ENCODE measurements at places on chromosomes 6 and 20.
A peak's percentile ranks its signal among the peaks of the same experiment; 100 is the strongest.

- no peak for DNase-seq
Observed at GRCh38 chr20:59163631-59164530, at the start of gene ZNF831. Gene ZNF831 (plus strand): TSS chr20:59163821. CDS start chr20:59191020, 27,199 bp downstream.

DNA sequence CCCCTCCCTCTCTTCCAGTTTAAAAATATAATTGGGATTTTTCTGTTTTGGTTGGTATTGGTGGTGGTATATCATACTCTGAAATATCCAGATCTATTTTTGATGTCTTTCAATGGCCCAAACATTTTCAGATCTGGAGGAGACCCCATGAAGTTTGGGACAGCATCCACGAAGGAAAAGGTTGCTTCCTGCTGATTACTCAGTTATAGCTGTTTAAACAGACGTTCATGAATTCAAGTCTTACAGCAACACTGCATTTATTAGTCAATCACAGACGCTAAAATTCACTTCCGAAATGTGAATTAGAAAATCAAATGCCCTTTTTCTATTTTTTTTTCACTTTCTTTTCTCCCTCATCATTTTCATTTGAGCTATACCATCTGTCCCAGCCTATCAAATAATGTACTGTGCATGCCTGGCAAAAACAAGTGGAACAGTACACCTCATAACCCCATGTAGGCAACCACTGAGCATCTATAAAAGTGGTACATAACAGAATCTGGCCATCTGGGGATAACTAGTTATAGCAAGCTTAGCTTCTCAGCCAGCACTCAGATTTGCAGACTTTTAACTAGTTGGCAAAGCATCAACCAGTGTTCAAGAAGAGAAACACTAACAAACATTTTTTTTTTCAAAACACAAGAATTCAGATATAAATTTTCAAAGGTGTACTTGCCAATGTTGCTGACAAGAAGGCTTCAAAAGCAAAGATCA lies 124.5 kb downstream of the HIVEP2 start:
- no peak for DNase-seq

- DNase-seq: no peak
Observed at GRCh38 chr6:2035826-2036709, 209.3 kb downstream of the GMDS start.

DNA sequence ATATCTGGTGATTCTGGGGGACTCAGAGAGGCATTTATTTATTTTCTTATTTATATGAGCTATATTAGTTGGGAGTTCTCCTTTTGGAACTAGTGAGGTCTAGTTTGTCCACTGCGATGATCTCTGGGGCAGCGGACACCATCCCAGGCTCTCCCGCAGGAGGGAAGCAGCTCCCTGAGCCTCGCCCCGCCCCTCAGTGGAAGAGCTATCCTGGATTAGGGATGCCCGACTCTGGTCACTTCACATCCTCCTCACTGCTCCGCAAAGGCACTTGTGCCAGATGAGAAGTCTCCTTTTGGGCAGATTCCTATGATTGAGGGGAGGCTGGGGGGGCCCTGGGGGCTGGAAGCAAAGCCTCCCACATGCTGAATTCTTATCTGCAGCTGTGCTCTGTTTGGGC lies 3.6 kb upstream of the MAS1 start:
- DNase-seq: no peak

GRCh38 chr6:95856876-95857364 lies 158.9 kb upstream of the FUT9 start:
- no peak for DNase-seq

- no peak for DNase-seq
Observed at GRCh38 chr6:113009682-113010081, 662.6 kb downstream of the RFPL4B start.

GRCh38 chr20:62494537-62494936 lies 18.7 kb upstream of the GATA5 start:
- no peak for DNase-seq

GRCh38 chr6:33163540-33163939 lies 28.7 kb downstream of the COL11A2 start:
- DNase-seq: no peak

- no peak for DNase-seq
Observed at GRCh38 chr6:149319422-149319821, 1.9 kb downstream of the TAB2 start.

DNA sequence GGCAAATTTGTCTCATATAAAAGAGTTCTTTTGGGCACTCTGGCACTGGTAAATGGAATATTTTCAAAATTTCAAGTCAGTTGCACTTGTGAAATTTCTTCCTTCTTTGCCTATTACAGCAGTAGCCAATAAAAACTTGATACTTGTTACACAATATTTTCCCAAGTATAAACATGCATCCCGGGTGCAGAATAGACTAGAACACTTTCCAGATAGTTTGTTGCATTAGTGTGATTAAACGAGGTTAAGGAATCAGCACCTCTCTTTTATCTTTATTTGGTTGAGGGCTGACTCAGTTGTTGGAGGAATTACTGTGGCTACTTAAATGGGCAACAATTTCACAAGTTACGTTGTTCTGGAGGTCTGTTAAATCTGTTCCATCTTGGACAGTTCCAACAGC lies 467.5 kb downstream of the CDKAL1 start:
- no peak for DNase-seq

GRCh38 chr6:148599967-148600426 lies 146.8 kb upstream of the UST start:
- no peak for DNase-seq

DNA sequence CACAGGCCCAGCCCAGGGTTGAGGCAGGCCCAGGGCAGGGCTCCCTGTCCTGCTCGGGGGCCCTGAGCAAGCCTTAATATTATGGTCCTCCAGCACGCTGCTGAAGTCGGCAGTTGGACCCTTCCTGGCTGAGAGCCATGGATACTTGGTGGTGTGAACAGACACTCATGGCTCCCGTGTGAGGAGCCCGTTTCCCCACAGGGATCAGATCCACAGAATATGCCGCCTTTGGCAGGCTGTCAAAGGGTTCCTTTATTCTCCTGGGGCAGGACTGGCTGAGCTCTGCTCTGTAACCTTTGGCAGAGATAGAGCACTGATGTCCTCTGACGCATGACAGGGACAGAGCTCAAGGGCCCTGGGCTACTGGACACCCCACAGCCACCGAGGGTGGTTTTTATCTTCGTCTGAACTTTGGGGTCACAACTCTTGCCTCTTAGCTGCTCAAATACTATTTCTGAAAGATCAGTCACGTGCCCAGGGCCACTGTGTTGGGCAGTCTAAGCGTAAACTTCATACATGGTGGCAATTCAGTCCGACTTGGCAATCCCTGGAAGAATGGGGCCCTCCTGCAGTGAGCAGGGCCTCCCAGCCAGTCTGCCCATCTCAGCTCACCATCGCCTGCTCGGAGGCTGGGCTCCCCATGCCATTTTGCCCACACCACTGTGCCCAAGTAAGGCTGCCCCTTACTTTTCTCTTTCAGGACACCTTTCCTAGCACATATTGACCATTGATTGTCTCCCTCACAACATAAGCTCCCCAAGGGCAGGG lies 49.1 kb downstream of the TTI1 start:
- DNase-seq: no peak

DNA sequence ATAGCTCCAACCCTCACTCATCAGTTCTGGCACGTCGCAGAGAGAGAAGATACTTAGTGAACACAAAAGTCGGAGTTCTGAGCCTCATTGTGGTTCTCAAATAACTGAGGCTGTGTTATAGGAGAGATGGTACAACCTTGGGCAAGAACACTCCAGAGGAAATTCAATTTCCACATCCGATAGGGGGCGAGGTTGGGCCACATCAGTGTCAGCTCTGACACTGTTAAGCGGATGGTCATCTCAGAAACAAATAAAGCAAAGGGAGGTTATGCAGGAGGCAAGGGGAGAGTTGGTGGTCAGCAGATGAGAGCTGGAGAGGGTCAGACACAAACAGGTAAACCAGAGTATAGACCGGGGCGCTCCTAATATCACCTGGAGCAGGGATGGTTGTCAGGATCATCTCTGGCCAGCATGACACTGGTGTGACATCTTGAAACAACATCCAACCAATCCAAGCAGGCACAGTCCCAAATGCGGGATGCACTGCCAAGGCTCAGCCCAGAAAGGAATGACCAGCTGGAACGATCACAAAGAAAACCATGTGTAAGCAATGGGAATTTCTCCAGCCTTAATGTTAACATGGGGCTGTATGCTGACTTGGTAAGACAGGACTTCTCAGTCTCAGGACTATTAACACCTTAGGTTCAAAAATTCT lies 331.8 kb downstream of the HACE1 start:
- DNase-seq: no peak

DNA sequence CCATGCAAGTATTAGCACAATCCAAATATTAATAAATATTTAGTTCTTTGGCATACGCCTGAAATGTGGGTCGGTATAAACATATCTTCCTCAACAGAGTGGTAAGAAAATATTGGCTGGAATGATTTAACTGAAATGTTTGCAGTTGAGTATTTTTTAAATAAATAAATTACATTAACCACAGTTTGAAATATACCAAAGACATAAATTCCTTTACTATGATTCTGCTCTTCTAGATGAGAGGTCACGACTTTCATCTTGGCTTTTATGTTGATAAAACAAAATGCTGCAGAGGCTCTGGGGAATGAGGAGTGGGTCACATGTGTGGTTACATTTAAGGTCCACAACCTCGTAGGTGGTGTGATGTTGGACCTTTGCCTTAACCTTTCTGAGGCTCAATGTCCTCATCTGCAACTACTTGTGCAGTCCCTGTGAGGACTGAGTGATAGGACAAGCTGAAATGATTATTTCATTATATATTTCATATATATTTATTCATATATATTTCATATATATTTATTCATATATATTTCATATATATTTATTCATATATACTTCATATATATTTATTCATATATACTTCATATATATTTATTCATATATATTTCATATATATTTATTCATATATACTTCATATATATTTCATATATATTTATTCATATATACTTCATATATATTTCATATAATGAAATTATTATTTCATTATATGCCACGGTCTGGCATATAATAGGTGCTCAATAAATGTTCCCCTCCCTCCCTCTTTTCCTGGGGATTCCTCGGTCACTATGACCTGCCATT lies 107.4 kb downstream of the SAMD5 start:
- DNase-seq: no peak

DNA sequence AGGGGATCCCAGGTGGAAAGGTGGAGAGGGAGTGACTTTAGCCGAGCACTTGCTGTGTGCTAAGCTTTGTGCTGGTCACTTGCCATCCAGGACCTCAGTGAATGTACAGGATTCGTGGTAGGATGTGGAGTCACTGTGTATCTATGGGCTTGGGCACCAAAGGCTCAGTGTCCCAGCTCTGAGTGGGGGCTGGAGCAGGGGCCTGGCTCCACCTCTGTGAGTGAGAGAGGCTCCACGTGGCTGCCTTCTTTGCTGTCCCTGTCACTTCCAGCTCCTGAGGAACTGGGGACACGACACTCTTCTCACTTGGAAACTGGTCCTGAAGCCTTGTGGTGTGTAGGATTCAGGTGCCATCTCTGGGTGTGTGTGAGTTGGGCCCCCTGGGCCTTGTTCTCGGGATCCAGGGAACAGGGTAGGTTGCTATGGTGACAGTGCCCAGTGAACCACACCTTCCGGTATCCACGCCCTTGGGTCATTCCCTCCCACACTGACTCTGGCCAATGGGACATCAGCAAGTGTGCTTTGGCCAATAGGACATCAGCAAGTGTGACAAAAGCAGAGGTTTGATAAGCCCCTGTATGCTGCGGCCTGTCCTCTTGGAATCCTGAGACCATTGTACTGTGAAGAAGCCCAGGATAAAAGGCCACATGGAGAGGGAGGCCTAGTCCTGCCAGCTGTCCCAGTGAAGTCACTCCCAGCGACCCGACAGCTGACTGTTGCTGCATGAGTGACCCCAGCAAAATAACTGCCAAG lies 87.7 kb downstream of the CDH22 start:
- DNase-seq: no peak

GRCh38 chr6:55632953-55633352 lies 54.0 kb upstream of the HMGCLL1 start:
- no peak for DNase-seq

DNA sequence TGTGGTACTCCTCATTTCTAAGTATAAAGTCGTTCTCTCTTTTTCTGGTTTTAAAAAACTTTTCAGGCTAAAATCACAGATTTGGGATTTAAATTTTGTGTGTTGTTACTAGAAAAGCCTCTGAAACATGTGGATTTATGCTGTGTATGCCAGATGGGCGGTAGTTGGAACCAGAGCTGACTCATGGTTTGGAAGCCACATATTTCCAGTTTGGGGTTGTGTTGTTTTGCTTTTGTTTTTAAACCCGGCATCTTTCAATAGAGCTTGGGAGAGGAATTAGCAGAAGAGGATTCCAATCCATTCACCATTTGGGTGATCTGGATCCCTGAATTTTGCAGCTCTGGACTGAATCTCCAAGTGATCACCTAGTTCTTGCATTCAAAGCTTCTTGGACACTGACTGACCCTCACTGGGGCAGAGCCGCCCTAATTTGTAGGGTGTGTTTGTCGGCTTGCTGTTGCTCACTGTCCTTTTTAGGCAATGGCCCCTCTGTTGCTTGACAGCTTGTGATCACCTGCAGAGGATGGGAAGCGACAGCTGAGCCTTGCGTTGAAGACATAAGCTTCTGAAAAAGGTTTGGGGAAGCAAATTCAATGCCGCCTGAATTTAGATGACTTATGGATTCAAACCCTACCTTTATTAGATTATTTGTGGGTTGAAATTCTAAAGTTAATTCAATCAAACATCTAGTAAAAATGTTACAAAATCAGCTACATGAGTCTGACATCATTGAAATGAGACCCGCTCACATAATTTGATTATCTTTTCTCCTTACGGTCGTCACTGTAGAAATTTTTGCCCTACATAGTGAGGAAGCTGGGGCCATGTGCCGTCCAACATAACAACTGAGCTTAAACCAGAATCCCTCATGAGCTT lies 79.9 kb upstream of the CD83 start:
- DNase-seq: peak; percentile 15

- no peak for DNase-seq
Observed at GRCh38 chr6:64243618-64244017, 608.0 kb downstream of the PHF3 start.

DNA sequence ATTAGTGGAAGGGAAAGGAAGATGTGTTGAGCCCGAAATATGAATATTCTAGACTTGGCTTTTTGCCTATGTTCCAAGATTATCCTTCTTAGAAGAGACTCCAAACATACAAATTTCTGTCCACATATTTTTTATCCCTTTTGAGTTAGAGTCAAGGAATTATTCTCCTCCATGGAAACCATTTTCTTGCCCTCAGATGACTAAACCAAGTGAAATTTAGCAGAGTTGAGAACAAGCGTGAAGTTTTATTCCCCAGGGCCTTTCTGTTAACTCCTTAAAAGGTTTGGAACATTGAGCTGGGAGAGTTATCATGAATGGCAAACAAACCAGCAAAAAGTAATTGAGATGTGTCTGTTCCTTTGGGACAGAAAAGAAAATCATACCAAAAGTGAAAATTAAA lies 286.1 kb upstream of the PLCB4 start:
- DNase-seq: peak; percentile 44

Measured in AG09319 (cell line).